ENCODE measurements at places on chromosomes 1 and 21. TPM values are rescaled to one million over a fixed set of nuclear protein-coding genes. Genes with fewer than 3 reads are reported as not detected.

DNA sequence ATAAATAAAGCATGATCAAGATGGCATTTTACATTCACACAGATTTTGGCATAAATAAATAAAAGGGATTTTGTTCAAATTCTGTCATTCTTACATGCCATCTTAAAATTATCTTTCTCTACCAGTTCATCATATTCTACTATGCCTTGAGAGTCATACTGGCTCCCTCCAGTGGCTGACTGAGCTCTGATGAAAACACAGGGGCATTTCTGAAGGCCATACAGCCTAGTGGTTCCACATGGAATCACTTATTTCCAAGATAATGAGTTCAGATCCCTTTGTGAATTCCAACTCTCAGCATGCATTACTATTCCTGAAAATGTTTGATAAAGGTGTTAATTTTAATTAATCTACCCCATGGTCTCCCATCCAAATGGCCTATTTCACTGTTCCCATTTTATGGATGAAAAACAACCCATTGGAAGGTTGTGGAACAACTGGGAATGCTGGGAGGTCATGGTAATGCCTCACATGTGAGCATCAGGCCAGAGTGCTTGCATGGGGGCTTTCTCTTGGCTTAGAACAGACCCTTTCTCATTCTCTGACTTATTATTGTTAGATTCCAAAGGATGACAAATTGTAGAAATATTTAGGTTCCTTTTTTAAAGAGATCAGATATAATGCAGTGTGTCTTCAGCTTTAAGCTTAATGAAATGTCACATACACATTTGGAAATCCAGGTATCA, 622.4 kb upstream of the PKN2 start:
- peak; percentile 69 for DNase-seq

DNA sequence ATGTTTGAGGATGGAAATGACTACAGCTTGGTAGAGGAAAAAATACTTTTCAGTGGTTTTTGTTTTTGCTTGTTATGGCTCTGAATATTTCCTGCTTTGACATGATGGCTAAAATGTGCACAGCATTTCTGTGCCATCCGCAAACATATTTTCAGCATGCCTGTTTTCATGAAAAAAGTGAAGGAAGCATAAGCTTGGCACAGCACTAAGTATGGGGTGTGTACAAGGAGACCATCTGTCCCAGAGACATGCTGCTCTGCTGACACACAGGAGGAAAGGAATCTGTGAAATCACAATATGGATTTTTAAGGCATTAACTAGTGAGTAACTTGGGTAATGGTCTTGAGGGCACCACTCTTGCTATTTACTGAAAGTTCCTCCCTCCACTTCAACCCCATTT, 595.5 kb downstream of the RWDD3 start:
- no peak for DNase-seq

DNA sequence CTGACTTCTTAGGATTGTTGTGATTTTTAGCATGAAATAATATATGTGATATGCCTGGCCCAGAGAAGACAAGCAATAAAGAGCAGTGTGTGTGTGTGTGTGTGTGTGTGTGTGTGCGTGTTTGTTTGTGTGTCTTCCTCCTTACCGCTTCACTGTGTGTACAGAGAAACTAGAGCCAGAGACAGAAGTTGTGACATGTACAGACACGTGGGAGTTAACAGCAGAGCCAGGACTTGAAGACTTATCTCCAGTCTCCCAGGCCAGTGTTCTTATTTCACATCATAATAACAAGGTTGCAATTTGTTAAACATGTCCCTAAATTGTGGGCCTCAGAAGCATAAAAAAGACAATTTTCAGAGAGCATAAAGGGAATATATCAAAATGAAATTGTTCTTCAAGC, 192.0 kb upstream of the JUN start:
- no peak for DNase-seq

GRCh38 chr1:215425138-215425537, 142.0 kb upstream of the KCTD3 start:
- no peak for DNase-seq

DNA sequence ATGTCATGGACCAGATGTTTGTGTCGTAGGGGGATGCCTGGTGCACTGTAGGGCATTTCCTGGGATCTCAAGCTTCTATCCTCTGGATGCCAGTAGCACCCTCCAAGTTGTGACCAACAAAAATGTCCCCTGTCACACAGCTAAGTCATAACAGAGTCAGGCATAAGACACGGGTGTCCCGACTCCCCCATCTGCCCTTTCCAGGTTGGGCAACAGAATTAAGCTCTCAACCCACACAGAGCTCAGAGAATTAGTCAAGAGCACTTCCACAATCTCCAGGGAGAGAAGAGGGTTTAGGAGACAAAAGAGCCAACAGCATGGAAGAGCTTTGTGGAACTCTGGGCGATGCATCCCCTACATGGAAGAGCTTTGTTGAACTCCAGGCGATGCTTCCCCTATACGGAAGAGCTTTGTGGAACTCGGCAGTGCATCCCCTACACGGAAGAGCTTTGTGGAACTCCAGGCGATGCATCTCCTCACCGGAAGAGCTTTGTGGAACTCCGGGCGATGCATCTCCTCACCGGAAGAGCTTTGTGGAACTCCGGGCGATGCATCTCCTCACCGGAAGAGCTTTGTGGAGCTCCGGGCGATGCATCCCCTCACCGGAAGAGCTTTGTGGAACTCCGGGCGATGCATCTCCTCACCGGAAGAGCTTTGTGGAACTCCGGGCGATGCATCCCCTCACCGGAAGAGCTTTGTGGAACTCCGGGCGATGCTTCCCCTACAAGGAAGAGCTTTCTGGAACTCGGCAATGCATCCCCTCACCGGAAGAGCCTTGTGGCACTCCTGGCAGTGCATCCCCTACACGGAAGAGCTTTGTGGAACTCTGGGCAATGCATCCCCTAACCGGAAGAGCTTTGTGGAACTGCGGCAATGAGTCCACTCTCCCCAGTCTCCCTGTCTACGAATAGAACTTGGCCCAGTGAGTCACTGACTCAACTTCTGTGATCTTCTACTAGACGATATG, 422.7 kb downstream of the KIF26B start:
- no peak for DNase-seq

- DNase-seq, result no peak
Measured at GRCh38 chr1:189237008-189237407, 1240.7 kb downstream of the BRINP3 start.

DNA sequence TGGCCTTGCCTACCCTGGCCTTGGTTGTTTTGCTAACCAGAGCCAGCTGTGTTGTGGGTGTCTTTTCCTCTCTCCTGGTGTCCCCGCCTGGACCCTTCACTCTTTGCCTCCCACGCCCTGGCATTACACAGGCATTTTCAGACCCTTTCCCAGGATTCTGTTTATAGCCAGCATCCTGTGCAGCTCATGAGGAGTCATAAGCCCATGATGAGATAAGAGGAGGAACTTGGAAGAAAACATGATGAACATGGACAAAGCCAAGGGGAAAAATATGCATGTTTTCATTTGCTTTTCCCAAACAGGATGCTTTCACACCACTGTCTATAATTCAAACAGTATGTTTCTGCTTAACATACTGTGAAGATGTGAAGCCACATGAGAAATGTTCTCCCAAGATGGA, 18.7 kb upstream of the WARS2 start:
- no peak for DNase-seq

GRCh38 chr1:1528301-1529267, 11.8 kb downstream of the TMEM240 start:
- DNase-seq, result no peak

GRCh38 chr1:220748089-220748934, at the start of gene MTARC2:
Gene MTARC2, plus strand, starts transcription at chr1:220748322. Its CDS starts 210 bp downstream, at chr1:220748532.
- DNase-seq, result peak; percentile 77

- no peak for DNase-seq
Measured at GRCh38 chr1:52504720-52505119, 48.2 kb downstream of the TUT4 start.

DNA sequence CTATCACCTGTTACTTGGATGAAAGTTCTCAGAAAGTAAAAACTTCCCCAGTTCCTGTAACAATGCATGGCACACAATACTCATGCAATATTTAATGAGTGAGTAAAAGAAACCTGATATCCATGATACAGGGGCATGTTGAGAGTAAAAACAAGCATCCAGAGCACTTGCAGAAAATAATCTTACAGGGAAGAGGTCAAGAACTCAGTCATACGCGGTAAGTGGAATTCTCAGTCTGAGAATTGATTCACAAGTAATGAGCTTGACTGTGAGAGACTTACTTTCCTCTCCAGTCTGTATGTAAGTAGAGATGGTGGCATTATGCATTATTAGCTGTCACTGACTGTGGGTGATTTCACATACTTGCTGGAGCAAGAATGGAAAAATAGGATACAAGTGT, 976.9 kb downstream of the BRINP3 start:
- no peak for DNase-seq

DNA sequence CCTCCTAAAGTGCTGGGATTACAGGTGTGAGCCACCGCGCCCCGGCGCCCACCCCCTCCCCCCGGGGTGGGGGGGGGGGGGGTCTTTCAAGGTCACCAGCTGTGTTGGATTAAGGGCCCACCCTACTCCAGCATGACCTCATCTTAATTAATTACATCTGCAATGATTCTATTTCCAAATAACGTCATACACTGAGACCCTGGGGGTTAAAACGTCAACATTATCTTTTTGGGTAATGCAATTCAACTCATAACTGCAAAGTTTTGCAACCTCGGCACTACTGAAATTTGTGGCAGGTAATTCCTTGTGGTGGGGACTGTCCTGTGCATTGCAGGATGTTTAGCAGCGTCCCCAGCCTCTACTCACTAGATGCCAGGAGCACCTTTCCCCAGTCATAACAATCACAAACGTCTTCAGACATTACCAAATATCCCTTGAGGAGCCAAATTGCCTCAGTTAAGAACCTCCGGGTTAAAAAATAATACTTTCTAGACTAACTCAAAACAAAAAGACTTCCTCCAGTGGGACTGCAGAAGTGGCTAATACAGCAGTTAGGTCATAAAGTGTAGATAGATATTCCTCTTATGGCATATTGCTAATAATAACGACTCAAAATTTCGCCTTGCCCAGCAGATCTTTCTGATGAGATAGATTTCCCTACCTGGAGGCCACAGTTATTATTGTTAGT, 233.0 kb upstream of the KAZN start:
- no peak for DNase-seq

DNA sequence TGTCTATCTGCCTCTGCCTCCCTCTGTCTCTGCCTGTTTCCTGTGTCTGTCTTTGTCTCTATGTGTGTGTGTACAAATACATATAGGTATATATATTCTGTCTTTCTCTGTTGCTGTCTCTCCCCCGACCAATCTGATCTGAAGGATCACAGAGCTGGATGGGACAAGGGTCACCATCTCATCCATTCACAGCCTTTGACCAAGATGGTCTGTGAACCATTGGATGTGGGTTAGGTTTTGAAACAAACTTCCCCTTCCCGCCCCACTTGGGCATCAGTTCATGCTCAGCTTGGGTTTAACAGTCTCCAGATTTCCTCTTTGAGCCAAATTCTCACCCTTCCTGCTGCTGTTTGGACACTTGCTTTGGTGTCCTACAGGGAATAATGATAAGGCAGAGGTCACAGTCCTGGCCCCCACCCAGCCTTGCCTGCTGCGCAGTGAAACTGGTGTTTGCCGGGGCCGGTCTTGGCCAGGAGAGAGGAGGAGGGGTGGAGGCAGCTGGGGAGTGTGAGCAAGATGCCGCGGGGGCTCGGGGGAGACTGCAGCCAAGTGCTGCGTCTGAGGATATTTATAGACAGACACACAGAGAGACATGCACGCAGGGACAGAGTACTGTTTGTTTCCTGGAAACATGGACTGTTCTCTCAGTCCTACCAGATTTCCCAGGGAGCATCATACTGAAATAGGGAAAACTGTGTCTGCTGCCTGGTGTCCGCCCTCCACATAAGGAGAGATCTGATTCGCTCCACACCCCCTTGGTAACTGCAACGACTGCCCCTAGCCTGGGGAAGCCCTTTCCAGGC, 27.0 kb upstream of the BTG2 start:
- no peak for DNase-seq

- DNase-seq, result no peak
Measured at GRCh38 chr1:10450836-10451235, 1.0 kb downstream of the CORT start.

DNA sequence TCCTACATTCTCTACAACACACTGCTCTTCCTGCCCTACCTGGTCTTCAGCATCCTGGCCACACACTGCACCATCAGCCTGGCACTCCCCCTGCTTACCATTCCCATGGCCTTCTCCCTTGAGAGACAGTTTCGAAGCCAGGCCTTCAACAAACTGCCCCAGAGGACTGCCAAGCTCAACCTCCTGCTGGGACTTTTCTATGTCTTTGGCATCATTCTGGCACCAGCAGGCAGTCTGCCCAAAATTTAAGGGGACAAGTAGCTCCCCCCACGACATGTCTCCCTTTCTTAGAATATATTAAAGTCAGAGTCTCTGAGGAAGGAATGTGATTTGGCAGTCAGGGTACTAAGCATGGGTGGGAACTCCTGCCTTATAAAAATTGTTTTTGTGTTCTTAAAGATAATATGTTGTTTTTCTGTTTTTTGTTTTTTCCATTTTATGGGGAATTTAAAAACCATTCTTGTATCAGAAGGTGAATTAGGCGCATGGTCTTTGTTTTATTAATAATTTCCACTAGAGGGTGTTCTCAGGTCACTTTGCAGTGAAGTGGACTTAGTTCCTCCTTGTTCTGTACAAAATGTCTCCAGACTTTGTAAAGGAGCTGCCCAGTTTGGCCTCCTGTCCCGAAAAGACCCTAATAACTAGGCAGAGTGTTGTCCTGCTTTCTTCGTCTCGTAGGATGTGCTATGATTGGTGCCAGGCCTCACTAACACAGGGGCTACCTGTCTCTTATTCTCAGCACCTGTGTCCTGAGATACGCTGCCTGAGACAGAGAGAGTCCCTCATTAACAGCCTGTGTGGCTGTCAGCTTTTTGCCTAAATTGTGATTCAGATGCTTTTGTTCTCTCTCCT, 13.1 kb downstream of the UBIAD1 start:
- DNase-seq, result no peak

GRCh38 chr21:37551331-37551992, 184.9 kb downstream of the DYRK1A start:
- DNase-seq, result no peak

Gene YIPF1
- 18.2 TPM for total RNA-seq

Gene C1orf216
- total RNA-seq, result 12.0 TPM

Gene ASCL5
- total RNA-seq, result not detected

Gene TPRG1L
- total RNA-seq, result 27.3 TPM

Gene EVI5
- 29.5 TPM for total RNA-seq

Gene CHD1L
- total RNA-seq, result 34.2 TPM

Gene NDUFS5
- total RNA-seq, result 154 TPM

Gene B3GALT6
- total RNA-seq, result 23.4 TPM

Gene PTGS2
- 78.2 TPM for total RNA-seq

All from Calu3 (cell line).